ENCODE measurements at places on chromosomes 4 and X.

- no peak for DNase-seq
Measured at GRCh38 chrX:8235026-8235425, 64.0 kb upstream of the VCX2 start.

GRCh38 chrX:47224266-47224895, 5.9 kb downstream of the CDK16 start:
- DNase-seq: no peak

DNA sequence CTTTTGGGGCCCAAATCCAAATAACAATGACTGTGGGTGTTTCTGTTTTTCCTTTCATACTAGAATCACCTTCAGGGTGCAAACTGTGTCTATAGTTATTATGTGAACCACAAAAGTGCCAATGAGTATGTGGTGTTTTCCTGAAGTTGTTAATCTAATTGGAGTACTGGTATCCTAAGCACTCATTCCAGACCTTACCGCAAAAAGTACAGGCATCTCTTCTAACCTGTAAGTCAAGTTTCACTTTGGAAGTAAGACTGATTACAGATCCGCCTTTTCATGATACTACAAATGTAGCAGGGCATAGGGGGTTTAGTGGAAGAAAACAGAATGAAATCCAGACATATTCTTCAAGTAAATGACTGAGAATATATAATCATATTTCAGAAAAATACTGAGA, 16.1 kb downstream of the COQ2 start:
- no peak for DNase-seq

- DNase-seq: no peak
Measured at GRCh38 chrX:69303231-69303630, 138.0 kb upstream of the PJA1 start.

DNA sequence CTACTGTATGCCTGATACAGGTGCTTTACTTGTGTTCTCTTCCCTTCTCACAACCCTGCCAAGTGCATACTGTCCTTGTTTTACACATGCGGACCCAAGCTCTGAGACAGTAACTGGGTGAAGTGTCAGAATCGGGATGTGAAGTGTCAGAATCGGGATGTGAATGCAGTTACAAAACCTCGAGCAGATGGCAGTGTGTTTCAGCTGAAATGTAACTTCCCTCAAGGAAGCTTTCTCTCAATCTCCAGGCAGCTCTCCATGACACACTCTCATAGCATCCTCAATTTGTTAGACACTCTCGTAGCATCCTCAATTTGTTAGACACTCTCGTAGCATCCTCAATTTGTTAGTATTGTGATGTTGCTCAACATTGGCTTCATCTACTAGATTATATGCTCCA, 1.1 kb upstream of the HPSE start:
- DNase-seq: no peak

DNA sequence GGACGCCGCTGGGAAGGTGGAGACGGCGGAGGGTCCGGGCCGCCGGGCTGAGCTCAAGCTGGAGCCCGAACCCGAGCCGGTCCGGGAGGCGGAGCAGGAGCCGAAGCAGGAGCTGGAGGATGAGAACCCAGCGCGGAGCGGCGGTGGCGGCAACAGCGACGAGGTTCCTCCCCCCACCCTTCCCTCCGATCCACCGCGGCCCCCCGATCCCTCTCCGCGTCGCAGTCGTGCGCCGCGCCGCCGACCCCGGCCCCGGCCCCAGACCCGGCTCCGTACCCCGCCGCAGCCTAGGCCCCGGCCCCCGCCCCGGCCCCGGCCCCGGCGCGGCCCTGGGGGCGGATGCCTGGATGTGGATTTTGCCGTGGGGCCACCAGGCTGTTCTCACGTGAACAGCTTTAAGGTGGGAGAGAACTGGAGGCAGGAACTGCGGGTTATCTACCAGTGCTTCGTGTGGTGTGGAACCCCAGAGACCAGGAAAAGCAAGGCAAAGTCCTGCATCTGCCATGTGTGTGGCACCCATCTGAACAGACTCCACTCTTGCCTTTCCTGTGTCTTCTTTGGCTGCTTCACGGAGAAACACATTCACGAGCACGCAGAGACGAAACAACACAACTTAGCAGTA, 483 bp downstream of the USP27X start:
- DNase-seq: no peak

GRCh38 chrX:75045369-75045768, 110.7 kb downstream of the ABCB7 start:
- DNase-seq: no peak

- no peak for DNase-seq
Measured at GRCh38 chrX:41655101-41655500, 33.7 kb upstream of the GPR34 start.

GRCh38 chrX:12874581-12874980, 7.7 kb downstream of the TLR7 start:
- DNase-seq: no peak

DNA sequence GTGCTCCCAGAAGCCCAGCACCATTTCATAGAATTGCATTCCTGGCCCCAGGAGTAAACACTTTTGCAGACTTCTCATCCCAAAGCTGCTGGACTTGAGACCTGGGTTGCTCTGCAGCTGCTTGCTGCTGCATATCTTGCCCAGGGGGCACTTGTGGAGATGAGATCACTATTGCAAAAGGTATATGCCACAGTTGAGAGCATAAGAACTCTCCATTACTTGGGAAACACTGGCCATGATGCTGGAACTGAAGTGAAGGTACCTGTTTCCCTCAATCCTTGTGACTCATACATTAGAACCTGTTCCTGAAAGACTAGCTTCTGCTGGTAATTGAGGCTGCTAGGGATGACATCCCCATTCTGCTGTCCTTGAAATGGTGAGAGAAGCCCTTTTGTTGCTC, 43.1 kb upstream of the WDR1 start:
- DNase-seq: no peak

DNA sequence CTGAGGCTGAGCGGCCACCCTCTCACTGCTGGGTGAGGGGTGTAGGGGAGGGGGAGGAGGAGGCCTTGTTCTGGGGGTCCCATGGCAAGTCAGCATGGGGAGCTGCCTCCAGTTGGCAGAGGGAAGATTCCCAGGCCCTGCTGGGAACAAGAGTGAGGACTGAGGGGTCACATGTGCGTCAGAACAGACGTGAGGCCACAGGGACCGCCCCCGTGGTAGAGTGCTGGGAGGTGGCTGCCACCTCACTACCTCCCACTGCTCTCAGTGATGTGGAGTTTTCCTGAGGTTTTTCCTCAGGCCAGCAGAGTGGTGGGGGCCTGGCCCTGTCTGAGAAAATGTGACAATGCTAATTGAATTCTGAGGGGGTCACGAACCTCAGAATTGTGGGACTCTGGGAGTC, 568 bp downstream of the MAGEC1 start:
- no peak for DNase-seq

DNA sequence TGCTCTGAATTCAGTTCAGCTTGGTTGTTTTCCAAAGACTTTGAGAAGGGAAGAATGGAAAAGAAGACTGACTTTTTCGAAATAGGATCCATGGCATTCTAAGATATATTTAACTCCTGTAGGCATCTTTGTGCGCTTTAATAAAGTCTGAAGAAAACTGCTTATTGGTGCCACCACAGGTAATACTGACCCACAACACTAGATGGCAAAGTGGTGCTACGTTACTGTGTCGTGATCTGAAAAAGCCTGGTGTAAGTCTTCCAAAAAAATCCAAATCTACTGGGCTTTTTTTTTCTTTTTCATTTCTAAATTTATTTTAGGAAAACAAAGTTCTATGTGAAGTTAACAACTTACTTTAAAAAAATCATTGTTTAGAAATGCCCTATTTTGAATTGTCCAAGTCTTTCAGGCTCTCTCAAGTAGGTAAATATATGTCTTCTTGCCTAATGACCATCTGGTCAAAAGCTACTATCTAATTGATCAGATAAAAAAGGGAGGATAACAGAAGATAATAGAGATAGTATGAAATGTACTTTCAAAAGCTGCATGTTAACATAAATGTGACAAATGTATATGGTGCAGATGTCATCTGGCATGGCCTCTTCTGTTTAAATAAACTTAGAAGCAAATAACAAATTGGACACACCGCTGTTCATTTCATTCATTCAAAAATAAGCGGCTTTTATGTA, 47.0 kb upstream of the MID1IP1 start:
- DNase-seq: peak; percentile 7

- DNase-seq: no peak
Measured at GRCh38 chrX:71616672-71617529, 1.4 kb downstream of the CXCR3 start.

DNA sequence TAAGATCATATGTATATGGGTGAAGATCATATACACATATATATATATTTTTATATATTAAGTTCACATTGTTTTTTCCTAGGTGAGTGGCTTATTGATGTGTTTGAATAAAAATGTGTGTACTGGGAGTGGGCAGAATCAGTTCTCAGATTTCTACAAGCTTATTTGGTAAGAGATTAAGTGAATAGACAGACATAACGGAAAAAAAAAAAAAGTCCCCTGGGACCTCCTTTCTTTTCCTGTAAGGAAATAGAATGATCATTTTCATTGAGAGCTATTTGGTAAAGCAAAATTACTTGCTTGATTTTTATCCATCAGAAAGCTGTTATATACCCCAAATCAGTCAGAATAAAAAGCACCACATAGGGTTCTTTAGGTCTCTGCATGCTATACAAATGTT, 597.7 kb downstream of the PCDH18 start:
- DNase-seq: no peak

DNA sequence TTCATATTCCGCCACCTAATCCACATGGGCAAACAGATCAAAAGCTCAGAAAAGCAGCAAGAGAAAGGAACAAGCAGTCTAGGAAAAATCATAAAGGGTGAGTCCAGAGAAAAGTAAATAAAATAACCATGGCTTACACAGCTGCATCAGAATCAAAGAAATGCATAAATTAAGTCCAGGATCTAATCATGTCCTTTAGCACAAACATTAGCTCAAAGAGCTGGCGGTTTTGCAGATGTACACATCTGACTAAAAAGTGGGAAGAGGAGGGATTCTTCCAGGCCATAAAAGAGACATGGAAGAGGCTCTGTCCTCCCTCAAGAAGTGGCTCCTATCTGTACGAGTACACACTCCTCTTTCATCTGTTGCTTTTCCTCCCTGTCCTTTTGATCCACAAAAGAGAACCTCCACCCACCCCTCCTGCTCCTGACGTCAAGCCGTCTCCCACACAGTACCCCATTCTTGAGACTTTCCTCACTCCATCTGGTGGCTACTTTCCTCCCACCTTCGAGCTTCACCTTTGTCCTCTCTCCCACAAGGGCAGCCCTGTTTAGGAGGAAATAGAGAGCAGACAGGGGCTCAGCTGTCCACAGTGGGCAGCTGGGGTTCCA, 92.5 kb downstream of the RASL11B start:
- no peak for DNase-seq

Measured in activated T-helper 1 cell treated with Interleukin-2 at 50 U/mL for 16 hours (primary cell).